ENCODE measurements at places on chromosomes 7 and 10.

DNA sequence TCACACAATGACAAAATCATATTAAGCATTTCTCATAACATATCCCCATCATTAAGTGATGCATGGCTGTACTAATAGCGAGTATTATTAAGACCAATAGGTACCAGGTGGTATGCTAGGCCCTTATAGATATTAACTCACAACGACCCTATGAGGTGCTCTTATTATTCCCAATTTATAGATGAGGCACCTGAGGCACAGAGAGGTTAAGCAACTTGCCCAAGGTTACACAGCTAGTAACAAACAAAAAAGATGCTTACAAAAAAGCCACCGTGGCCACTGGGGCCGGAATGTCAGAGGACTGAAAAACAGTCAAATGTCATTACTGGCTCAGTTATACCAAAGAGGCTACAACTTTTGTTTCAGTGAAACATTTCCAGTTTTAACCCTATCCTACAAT is 96.0 kb downstream of the OR13A1 start:
- no peak for DNase-seq
- H3K4me3 ChIP-seq, result no peak overlapping the region
- no peaks in the 10 kb centered on the region for H3K36me3 ChIP-seq
- no peak overlapping the region for H3K27ac ChIP-seq
- H3K27me3 ChIP-seq, result no peaks in the 10 kb centered on the region

DNA sequence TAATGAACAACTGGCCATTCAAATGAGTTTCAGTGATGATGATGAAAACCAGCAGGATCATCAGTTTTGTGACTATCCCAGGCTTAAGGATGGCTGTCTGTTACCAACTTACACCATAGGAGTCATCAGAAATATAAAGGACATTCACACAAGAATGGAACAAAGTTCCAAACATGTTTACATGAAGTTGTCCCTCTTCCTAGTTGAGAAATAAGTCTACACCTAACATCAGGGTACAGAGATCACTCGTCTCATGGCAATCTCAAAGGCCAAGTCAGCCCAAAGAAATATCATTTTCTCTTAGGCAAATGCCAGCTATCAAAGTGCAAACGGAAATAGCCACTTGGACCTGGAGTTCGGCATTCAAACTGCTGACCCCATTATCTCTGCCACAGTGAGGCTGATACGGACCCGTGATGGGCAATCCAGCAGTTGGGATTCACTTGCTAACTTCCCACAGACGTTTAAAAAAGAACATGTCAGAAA is 53.0 kb downstream of the CREB3L2 start:
- no peaks in the 10 kb centered on the region for H3K36me3 ChIP-seq
- peaks cover 47% of the 10 kb centered on the region for H3K4me1 ChIP-seq
- DNase-seq, result no peak
- H3K27me3 ChIP-seq, result no peaks in the 10 kb centered on the region
- H3K4me3 ChIP-seq, result no peak overlapping the region

- H3K4me3 ChIP-seq, result no peak overlapping the region
- no peaks in the 10 kb centered on the region for H3K27me3 ChIP-seq
- no peak for DNase-seq
- H3K36me3 ChIP-seq, result no peaks in the 10 kb centered on the region
Measured at GRCh38 chr7:44505595-44505994, 15.1 kb upstream of the NUDCD3 start.

- no peaks in the 10 kb centered on the region for H3K4me1 ChIP-seq
- peak overlapping the region; percentile 67 for H3K27ac ChIP-seq
- no peak for DNase-seq
- no peaks in the 10 kb centered on the region for H3K36me3 ChIP-seq
- no peaks in the 10 kb centered on the region for H3K27me3 ChIP-seq
- no peak overlapping the region for H3K4me3 ChIP-seq
Measured at GRCh38 chr7:111872450-111873325, 310.4 kb upstream of the IMMP2L start.

DNA sequence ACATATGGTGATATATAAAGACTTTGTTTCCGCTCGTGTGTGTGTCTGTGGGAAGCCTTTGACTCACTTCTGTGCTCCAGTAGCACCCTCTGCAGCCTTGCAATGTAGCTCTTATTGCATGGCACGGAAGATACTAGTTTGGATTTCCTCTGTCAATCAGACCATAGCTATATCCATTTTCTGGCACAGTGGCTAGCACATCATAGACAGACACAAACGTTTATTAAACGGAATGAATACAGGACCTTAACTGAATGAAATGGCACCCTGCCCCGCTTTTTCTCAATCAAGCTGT is 124.0 kb upstream of the PTPN20 start:
- no peaks in the 10 kb centered on the region for H3K4me1 ChIP-seq
- H3K4me3 ChIP-seq, result peak overlapping the region; percentile 40
- DNase-seq, result no peak
- no peaks in the 10 kb centered on the region for H3K27me3 ChIP-seq
- no peaks in the 10 kb centered on the region for H3K36me3 ChIP-seq
- no peak overlapping the region for H3K27ac ChIP-seq

GRCh38 chr10:114703377-114704107 is 45.5 kb upstream of the ABLIM1 start:
- no peak overlapping the region for H3K27ac ChIP-seq
- no peaks in the 10 kb centered on the region for H3K4me1 ChIP-seq
- H3K27me3 ChIP-seq, result no peaks in the 10 kb centered on the region
- H3K4me3 ChIP-seq, result no peak overlapping the region
- no peaks in the 10 kb centered on the region for H3K36me3 ChIP-seq

GRCh38 chr10:86372784-86373239 is 6.2 kb upstream of the GRID1 start:
- H3K4me1 ChIP-seq, result no peaks in the 10 kb centered on the region
- no peak overlapping the region for H3K27ac ChIP-seq
- peak; percentile 18 for DNase-seq

DNA sequence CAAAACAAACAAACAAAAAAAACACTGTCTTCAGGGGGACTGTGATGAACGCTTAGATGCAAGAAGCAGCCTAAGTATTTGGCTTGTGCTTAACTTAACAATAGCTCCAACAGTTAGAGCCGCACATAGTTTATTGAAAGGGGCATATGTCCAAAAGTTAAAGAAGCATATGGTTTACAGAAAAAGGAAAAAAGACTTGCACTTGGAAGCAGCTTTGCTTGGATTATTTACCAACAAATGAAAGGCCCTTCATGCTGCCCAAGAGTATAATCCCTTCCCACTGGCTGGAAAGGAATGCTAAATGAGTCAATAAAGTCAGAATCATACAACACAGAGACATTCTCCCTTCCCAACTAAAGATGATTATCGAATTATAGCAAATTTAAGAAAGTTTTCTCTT is 77.9 kb downstream of the GLI3 start:
- no peak overlapping the region for H3K27ac ChIP-seq
- H3K27me3 ChIP-seq, result no peaks in the 10 kb centered on the region
- DNase-seq, result no peak
- H3K4me1 ChIP-seq, result no peaks in the 10 kb centered on the region
- H3K36me3 ChIP-seq, result no peaks in the 10 kb centered on the region

DNA sequence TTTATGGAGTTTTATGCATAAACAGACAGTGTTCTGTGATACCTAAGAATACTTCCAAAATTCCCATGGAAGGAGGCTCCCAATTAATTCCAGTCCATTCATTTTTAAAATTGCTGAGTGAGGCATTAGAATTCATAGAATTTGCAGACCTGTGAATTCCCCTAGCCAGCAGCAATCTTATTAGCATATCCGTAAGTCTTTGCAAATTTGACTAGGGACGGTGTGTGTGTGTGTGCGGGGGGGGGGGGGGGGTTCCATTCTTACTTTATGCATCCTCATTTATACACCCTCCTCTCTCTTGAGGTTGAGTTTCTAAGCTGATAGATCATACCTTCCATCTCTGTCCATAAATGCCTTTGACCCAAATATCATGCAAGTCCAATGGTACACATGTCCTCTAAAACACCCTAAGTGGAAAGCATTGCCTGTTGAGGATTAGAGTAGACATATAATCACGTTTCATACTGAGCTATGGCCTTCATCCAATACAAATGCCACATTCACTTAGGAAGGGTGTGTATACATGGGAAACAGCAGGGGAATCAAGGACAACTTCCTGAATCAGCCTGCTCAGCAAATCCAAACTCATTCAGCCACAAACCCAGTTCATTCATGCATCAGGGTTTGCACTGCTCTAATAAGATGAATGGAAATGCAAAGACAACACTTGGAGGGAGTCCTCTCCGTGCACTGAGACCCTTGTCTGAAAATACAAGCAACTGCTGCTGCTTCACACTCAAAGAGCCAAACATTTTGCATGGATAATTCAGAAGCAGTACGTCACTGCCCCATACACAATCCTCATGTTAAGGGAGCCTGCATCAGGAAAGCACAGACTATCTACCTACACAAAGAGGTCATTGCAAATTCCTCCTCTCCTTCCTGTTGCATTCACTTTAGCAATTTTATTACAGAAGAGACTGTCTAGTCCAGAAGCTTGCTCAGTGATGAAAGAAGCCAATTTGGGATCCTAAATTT is 350.8 kb downstream of the KCNMA1 start:
- H3K4me1 ChIP-seq, result peaks cover 15% of the 10 kb centered on the region
- H3K27ac ChIP-seq, result no peak overlapping the region
- H3K36me3 ChIP-seq, result no peaks in the 10 kb centered on the region
- no peak overlapping the region for H3K4me3 ChIP-seq

- H3K4me1 ChIP-seq, result no peaks in the 10 kb centered on the region
- no peaks in the 10 kb centered on the region for H3K27me3 ChIP-seq
- DNase-seq, result peak; percentile 12
- H3K4me3 ChIP-seq, result no peak overlapping the region
Measured at GRCh38 chr10:47337310-47337709, 10.9 kb upstream of the RBP3 start.

DNA sequence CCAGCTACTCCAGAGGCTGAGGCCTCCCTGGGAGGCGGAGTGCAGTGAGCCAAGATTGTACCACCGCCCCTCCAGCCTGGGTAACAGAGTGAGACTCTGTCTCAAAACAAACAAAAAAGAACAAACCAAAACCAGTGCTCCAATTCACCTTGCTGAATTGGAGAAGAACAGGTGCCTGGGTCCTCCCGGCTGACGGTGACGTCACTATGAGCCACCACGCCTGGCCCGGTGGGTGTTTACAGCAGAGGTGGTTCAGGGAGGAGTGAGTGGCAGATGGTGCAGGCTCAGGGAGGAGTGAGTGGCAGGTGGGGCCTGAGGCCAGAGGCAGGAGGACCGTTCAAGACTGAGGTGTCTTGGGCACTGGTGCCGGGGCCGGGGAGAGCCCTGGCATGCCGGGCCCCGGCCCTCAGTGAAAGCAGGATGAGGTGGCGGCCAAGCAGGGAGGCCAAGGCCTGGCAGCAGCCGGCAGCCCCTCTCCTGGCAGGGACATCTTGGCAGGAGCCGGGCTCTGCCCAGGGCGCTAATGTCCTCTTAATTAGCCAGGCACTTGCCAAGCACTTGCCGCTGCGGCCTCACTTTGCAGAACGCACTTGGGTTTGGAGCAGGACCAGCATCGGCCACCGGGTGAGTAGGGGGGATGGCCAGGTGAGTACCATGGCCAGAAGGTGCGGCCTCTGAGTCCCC is 162.8 kb upstream of the TNRC18 start:
- no peaks in the 10 kb centered on the region for H3K4me1 ChIP-seq
- DNase-seq, result no peak

GRCh38 chr10:68315582-68315981 is 16.3 kb upstream of the HNRNPH3 start:
- no peaks in the 10 kb centered on the region for H3K27me3 ChIP-seq
- no peak overlapping the region for H3K4me3 ChIP-seq
- H3K4me1 ChIP-seq, result no peaks in the 10 kb centered on the region
- no peak overlapping the region for H3K27ac ChIP-seq
- no peak for DNase-seq

GRCh38 chr10:69426376-69426727 is 9.6 kb upstream of the TACR2 start:
- no peak overlapping the region for H3K27ac ChIP-seq
- H3K36me3 ChIP-seq, result no peaks in the 10 kb centered on the region
- H3K4me3 ChIP-seq, result no peak overlapping the region

GRCh38 chr10:59903871-59904270 is 2.5 kb downstream of the CCDC6 start:
- peaks cover 7% of the 10 kb centered on the region for H3K4me1 ChIP-seq
- H3K27ac ChIP-seq, result no peak overlapping the region
- peak overlapping the region; percentile 94 for H3K4me3 ChIP-seq
- no peaks in the 10 kb centered on the region for H3K36me3 ChIP-seq

DNA sequence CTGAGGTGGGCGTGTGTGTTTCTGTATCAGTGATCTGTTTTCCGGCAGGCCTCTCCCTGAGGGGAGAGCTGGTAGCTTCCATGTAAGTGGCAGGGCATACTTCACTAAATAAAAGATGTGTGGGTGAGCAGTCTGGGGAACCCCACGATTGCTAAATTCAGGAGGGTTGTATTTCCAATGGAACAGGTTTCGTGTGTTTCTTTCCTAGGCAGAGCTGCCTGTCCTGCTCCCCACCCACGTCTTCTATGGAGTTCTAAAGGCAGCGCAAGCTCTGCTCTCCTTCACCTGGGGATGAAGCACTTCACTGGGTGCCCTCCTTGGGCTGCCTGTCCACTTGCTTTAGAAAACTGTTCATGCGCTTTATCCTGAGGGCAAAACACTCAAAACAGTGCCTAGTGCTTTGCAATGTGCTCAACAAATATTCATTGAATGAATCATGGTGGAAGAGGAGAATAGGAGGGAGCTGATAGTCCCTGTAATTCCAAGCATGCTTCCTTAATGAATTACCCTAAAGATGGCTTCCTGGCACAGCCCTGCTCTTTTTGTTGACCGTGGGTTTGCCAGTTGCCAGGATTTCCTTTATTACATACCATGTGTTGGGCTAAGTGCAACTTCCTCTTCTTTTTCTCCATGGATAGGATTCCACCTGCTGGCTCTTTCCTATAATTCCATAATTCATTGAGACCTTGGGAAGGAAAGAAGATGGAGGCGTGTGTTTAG is 50.6 kb upstream of the SRPK2 start:
- H3K4me3 ChIP-seq, result no peak overlapping the region
- H3K27me3 ChIP-seq, result no peaks in the 10 kb centered on the region
- no peak overlapping the region for H3K27ac ChIP-seq
- DNase-seq, result no peak

DNA sequence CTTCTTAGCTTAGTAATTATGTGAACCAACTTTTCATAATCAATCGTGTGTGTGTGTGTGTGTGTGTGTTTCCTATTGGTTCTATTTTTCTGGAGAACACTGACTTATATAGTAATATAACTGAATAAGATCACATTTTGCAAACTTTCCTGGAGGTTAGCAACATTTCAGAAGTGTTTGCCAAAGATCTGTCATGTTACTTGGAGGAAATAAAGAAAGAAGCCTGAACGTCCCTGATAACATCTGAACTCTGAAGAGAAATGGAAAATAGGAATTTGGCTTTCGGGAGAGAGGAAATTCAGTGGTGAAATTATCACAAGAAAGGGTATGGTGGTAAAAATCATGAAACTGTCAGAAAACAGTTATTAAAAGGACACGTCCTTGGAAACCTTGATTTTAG is 984.4 kb upstream of the AUTS2 start:
- H3K27ac ChIP-seq, result no peak overlapping the region
- H3K36me3 ChIP-seq, result no peaks in the 10 kb centered on the region
- H3K27me3 ChIP-seq, result peaks cover 2% of the 10 kb centered on the region
- DNase-seq, result no peak
- H3K4me3 ChIP-seq, result no peak overlapping the region
- H3K4me1 ChIP-seq, result no peaks in the 10 kb centered on the region

GRCh38 chr7:103660455-103661371 is 214.7 kb upstream of the SLC26A5 start:
- H3K27ac ChIP-seq, result no peak overlapping the region
- no peak for DNase-seq
- no peaks in the 10 kb centered on the region for H3K4me1 ChIP-seq
- H3K36me3 ChIP-seq, result no peaks in the 10 kb centered on the region
- H3K4me3 ChIP-seq, result no peak overlapping the region
